ENCODE measurements at places on chromosomes 11 and 22. TPM values are rescaled to one million over a fixed set of nuclear protein-coding genes. Genes with fewer than 3 reads are reported as not detected.
A peak's percentile ranks its signal among the peaks of the same experiment; 100 is the strongest.

DNA sequence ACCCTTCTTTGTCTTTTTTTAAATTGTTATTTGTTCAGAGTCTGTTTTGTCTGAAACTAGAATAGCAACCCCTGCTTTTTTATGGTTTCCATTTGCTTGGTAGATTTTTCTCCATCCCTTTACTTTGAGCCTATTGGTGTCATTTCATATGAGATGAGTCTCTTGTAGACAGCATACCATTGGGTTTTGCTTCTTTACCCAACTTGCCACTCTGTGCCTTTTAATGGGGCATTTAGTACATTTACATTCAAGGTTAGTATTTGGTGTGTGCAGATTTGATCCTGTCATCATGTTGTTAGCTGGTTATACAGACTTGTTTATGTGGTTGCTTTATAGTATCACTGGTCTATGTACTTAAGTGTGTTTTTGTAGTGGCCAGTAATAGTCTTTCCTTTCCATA is 28.0 kb downstream of the CCDC15 start:
- DNase-seq: no peak

DNA sequence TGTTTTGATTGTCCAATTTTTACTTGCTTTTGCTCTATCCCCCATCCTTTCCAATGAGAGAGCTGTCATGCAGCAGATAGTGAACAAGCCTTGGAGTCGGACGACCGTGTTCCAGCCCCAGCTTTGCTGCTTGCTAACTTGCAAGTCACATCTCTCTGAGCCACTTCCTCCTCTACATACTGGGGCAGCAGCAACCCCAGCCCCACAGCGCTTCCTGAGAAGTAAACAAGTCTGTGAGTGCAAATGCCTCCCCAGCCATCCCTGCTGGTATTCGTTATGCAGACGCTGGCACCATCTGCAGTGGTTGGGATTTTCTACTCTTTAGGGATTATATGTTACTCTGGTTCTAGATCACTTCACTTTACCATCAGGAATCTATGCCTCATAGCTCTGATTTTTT is 35.0 kb downstream of the TPBGL start:
- no peak for DNase-seq

DNA sequence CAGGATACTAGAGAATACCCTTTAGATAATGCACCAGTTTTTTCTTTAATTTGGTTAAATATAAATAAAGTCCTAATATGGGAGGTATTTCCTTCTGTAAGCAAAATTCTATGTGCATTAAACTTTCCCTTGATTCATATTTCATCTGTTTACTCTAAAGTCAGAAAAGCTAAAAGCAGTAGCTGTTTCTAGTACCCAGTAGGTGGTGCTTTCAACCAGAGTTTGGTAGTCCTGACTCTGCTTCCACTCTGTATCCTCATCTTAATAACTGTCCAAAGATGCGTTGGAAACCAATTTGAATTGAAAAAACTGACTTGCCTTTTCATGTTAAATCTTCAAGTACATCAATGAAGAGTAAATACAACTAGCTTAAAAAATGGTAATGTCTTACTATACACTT is 1065.2 kb downstream of the JRKL start:
- DNase-seq: peak; percentile 6

GRCh38 chr11:68923614-68924013 is 19.9 kb downstream of the IGHMBP2 start:
- no peak for DNase-seq

DNA sequence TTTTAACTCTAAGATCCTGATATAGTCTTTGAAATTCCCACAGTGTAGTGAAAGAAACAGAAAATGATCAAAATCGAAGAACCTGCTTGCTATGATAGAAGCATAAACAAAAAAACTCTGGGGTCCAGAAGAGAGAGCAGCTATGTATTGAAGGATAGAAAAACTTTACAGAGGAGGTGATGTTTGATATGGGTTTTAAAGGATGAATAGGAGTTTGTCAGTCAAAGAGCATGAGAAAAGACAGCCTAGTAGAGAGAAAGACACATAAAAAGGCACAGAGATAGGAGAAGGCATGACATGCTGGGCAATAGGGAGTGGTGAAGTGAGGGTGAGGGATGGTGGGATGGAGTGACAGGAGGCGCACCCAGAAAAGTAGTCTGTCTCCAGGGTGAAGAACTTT is 168.0 kb downstream of the INSC start:
- no peak for DNase-seq

DNA sequence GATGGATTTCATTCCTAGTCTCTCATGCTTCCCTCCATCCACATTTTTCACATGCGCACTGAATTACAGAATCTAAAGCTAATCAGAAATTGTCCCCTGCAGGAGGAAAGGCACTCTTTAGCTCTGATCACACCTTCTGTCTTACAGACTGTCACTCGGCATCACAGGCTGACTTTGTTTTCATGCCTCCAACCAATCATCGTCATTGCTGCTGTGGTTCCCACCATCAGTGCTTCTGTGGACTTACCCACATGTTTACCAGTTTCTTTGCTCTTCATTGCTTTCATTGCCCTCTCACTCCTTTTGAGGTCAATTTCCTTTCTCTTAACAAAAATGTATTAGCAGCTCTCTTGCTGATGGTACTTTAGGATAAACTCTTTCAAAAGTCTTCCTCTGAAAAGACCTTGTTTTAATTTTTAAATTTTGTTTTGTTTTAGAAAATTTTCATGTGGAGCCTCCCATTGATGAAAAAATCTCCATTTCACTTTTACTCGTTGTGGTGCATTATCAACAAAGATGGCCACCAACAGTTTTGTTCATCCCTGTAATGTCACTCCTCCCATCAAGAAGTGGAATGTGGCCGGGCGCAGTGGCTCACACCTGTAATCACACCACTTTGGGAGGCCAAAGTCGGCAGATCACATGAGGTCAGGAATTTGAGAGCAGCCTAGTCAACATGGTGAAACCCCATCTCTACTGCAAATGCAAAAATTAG is 20.2 kb upstream of the TREH start:
- DNase-seq: no peak

DNA sequence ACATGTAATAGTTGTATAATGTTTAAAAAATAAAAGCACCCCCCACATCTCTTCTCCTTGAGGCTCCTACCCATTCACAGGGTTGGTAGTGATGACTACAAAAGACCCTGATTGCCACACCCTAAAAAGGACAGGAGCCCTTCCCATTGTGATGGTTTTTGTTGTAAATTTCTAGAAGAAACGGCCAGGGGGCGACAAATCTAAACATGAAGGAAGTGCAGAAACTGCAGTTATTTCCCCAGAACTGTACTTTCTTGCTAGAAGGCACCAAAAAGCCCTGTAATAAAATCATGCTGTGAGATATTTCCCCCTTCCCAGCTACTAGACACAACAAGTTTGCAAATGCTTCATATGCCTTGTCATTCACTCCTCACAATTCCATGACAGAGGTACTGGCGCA is 10.8 kb downstream of the PRR5L start:
- no peak for DNase-seq

DNA sequence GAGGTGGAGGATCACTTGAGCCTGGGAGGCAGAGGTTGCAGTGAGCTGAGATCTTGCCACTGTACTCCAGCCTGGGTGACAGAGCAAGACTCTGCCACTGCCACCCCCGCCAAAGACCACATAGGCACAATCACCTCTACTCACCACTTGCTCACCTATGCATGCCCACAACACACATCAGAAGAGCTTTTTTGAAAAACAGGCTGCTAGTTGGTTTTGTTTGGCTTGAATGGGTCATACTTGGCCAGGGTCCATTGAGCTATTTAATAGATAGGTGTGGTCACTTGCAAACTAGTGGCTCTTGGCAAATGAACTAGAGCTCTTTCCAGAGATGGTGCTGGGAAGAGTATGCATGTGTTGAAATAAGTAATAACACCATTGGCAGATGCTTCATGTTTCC is 80.1 kb downstream of the EMSY start:
- no peak for DNase-seq

DNA sequence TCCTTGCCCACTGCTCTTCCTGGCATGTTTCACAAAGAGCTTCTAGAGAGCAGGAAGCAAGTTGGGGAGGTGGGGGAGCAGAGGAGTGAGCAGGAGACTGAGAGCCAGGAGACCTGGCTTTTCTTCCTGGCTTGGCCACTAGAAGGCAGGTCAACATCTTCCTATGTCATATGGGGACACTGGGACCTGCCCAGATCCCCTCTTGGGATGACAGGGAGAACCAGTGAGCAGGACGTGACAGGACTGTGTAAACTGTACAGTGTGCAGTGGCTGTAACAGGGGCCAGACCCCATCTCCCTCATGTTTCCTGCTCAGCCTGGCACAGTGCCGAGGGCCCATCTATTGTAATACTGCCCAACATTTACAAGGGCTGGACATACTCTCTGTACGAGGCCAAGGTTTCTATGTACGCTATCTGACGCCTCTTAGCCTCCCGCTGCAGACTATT is 29.4 kb downstream of the GDPD5 start:
- DNase-seq: no peak

- DNase-seq: no peak
Measured at GRCh38 chr11:1128311-1129142, 29.2 kb upstream of the MUC5AC start.

STIM1 gene
- total RNA-seq: 68.0 TPM

FBLN1 gene
- total RNA-seq: 105 TPM

MB gene
- total RNA-seq: not detected

SCUBE1 gene
- total RNA-seq: 7.1 TPM

EHF gene
- 65.5 TPM for total RNA-seq
